Testis (tissue), 5 donors: ENCODE measurements at places on chromosomes 12 and 14. TPM values are rescaled to one million over a fixed set of nuclear protein-coding genes. Genes with fewer than 3 reads are reported as not detected.

DNA sequence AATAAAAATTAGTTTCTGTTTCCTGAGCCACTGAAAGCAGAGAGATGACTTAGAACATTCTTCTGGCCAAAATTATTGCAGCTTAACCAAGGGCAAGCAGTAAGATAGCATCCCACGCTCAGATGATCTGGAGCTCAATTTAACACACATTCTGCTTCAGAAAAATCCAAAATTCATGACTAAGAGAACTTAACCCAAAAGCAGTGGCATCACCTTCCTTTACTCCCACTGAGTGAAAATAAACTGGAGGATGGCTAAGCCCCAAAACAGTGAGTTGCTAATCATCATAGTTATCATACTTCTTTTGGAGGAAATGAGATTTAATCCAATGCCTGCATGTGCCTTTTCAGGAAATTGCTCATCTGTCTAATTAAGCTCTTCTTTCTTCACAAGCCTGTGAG, 195.4 kb downstream of the DUSP6 start:
- no peak overlapping the region for H3K4me3 ChIP-seq
- no peaks in the 10 kb centered on the region for H3K4me1 ChIP-seq
- no peak overlapping the region for H3K27ac ChIP-seq
- no peak for DNase-seq
- no peaks in the 10 kb centered on the region for H3K27me3 ChIP-seq

DNA sequence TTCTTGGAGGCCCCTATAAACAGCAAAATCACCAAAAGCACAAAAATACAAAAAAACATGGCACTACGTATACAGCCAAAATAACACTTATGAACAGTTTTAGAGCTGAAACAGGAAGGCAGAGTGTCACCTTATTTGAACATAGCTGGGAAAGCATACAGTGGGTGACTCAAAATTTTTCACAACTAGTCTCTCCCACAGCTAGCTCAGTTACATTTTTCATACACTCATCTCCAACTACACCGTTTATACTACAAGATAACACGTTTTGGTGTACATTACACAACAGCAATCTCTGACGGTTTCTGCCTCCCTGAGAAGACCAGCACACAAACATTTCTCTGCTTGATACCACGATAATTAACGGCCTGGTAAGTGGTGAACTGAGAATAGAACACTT, 2.9 kb downstream of the RAD52 start:
- H3K36me3 ChIP-seq, result no peaks in the 10 kb centered on the region
- H3K27me3 ChIP-seq, result no peaks in the 10 kb centered on the region
- no peak overlapping the region for H3K27ac ChIP-seq
- H3K4me3 ChIP-seq, result no peak overlapping the region
- no peaks in the 10 kb centered on the region for H3K4me1 ChIP-seq

Gene HOXC4
- total RNA-seq, result 3.0 TPM

- no peak overlapping the region for H3K4me3 ChIP-seq
- no peaks in the 10 kb centered on the region for H3K36me3 ChIP-seq
- H3K4me1 ChIP-seq, result no peaks in the 10 kb centered on the region
- H3K27me3 ChIP-seq, result no peaks in the 10 kb centered on the region
Measured at GRCh38 chr12:29073631-29074239, 75.3 kb upstream of the FAR2 start.

GRCh38 chr12:130689408-130690405, 26.4 kb downstream of the RIMBP2 start:
- no peak overlapping the region for H3K4me3 ChIP-seq
- H3K27ac ChIP-seq, result no peak overlapping the region
- H3K27me3 ChIP-seq, result no peaks in the 10 kb centered on the region
- H3K36me3 ChIP-seq, result no peaks in the 10 kb centered on the region

DNA sequence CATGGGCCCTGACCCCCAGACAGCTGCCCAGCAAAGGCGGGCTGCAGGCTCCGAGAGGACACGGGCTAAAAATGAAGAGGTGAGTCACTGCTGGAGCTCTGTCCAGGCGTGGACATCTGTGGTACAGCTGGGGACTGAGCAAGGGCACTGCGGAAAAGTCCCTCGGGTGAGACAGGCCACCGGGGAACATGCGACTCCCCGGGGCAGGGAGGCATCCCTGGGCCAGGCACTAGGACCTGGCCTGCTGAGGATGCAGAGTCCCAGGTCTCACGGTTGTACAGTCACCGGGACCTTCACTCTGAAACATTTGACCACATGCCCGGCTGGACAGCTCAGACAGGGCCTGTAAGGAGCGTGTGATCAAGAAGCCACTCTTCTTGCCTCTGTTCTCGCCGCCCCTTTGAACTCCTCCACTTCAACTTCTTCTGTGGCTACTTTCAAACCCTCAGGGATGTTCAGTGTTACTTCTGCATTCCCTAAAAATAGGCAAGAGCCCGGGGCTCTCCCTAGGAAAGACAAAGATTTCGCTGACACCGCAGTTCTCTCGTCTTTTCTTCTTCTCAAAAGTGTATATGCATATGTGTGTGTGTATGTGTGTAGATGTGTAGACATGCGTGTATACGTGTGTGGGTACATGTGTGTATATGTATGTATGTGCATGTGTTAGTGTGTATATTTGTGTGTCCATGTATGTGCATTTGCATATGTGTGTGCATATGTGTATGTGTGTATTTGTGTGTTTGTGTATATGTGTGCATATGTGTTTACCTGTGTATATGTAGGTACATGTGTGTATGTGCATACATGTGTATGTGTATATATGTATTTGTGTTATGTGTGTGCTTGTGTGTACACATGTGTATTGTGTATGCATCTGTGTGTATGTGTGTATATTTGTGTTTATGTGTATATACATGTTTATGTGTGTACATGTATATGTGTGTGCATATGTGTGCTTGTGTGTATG, 5.0 kb upstream of the RFLNA start:
- no peaks in the 10 kb centered on the region for H3K4me1 ChIP-seq
- no peak for DNase-seq
- no peak overlapping the region for H3K27ac ChIP-seq

Gene FGF6
- not detected for total RNA-seq

Gene ANO4
- total RNA-seq, result 9.5 TPM

Gene SELPLG
- total RNA-seq, result 2.7 TPM

GRCh38 chr12:57234571-57235016, 5.1 kb downstream of the SHMT2 start:
- DNase-seq, result no peak
- H3K4me3 ChIP-seq, result no peak overlapping the region
- no peaks in the 10 kb centered on the region for H3K27me3 ChIP-seq
- H3K36me3 ChIP-seq, result no peaks in the 10 kb centered on the region

Gene MAP4K5
- total RNA-seq, result 60.4 TPM

GRCh38 chr14:33045760-33046159, 107.1 kb downstream of the NPAS3 start:
- no peaks in the 10 kb centered on the region for H3K36me3 ChIP-seq
- no peak overlapping the region for H3K4me3 ChIP-seq
- no peak overlapping the region for H3K27ac ChIP-seq
- DNase-seq, result no peak

Gene FICD
- 10.5 TPM for total RNA-seq

DNA sequence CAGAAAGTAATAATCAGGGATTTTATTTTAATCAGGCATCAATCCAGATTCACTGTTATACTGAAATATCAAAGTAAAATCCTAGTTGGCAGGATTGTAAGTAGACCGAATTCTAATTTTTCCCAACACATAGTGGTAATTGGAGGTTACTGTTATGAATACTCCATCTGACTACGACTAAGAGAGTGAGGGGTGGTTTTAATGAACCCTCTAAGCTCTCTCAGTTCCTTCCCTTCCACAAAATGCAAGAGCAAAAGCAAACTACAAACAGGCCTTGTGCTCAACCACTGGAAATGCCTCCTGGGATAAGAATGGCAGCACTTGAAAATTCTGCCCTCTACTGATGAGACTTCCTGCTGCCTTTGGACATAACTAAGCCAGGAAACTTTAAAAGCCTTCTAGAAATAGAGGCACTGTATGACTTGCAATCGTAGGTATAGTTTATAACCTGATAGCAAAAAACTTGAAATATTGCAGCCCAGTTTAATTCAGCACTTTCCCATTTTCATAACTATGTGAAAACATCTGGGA, 184.8 kb downstream of the SLC16A7 start:
- no peaks in the 10 kb centered on the region for H3K4me1 ChIP-seq
- H3K27ac ChIP-seq, result no peak overlapping the region
- H3K36me3 ChIP-seq, result no peaks in the 10 kb centered on the region
- no peak for DNase-seq
- H3K4me3 ChIP-seq, result no peak overlapping the region

Gene CIDEB
- total RNA-seq, result 3.8 TPM

Gene DNAI7
- total RNA-seq, result 21.0 TPM

DNA sequence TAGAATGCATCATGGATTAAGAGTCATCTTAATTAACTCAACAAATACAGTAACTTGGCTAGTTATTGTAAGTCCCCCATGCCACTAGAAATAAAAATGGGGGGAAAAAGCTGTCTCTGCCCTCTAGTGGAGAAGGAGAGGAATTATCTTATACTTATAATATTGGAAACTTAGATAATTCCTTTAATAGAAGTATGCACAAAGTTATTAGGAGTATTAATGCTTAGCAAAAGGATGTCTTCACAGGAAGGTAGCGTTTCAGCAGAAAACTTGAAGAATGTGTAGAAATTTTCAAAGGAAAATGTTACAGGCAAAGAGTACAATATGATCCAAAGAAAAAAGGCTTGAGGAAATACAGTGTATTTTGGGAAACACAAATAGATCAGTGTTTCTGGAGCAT, 19.8 kb downstream of the OR5AU1 start:
- H3K4me3 ChIP-seq, result no peak overlapping the region
- DNase-seq, result no peak
- no peaks in the 10 kb centered on the region for H3K27me3 ChIP-seq
- no peak overlapping the region for H3K27ac ChIP-seq
- no peaks in the 10 kb centered on the region for H3K36me3 ChIP-seq

DNA sequence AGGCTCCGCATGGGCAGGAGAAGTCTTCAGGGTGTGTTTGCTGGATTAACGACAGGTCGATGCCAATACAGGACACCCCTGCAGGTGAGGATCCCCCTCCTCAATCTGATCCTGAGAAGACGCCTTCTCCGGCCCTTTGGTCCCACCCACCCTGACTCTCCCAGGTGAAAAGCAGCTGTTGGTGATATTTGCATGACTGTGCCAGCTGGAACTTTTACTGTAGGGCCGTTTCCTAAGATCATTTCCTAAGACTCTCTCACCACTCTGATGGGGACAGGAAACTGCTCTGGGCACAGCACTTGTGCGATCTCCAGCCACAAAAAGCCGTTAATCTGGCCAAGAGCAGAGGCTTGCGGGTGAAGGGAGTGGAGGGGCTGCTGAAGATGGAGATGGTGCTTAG, 16.8 kb upstream of the EIF5 start:
- no peak for DNase-seq
- H3K4me3 ChIP-seq, result no peak overlapping the region
- no peaks in the 10 kb centered on the region for H3K27me3 ChIP-seq

- no peak for DNase-seq
- H3K36me3 ChIP-seq, result no peaks in the 10 kb centered on the region
- no peak overlapping the region for H3K27ac ChIP-seq
- no peak overlapping the region for H3K4me3 ChIP-seq
- no peaks in the 10 kb centered on the region for H3K4me1 ChIP-seq
Measured at GRCh38 chr12:23546756-23547155, 402.7 kb downstream of the SOX5 start.

Gene ERBB3
- 9.8 TPM for total RNA-seq

Gene OASL
- 1.8 TPM for total RNA-seq

Gene PTPRR
- 0.24 TPM for total RNA-seq

Gene KLRC2
- 0.56 TPM for total RNA-seq

DNA sequence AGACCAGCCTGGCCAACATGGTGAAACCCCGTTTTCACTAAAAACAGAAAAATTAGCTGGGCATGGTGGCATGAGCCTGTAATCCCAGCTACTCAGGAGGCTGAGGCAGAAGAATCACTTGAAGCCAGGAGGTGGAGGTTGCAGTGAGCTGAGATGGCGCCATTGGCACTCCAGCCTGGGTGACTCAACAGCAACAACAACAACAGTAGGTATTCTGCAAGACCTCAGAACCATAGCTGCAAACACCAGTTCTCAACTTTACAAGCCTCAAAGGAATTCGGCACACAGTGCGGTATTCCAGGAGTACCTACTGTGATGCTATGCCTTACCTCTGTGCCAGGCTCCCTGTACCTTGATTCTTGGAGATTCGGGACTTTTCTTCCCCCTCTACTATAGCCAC, 15.8 kb downstream of the FOXN3 start:
- H3K36me3 ChIP-seq, result no peaks in the 10 kb centered on the region
- H3K4me3 ChIP-seq, result no peak overlapping the region
- DNase-seq, result no peak
